ENCODE measurements at places on chromosomes 7 and 10.
A peak's percentile ranks its signal among the peaks of the same experiment; 100 is the strongest.

GRCh38 chr10:31977440-31978155 lies 49.0 kb upstream of the ARHGAP12 start:
- DNase-seq = no peak

GRCh38 chr10:35456153-35456720 lies 119.9 kb downstream of the CCNY start:
- DNase-seq = no peak

DNA sequence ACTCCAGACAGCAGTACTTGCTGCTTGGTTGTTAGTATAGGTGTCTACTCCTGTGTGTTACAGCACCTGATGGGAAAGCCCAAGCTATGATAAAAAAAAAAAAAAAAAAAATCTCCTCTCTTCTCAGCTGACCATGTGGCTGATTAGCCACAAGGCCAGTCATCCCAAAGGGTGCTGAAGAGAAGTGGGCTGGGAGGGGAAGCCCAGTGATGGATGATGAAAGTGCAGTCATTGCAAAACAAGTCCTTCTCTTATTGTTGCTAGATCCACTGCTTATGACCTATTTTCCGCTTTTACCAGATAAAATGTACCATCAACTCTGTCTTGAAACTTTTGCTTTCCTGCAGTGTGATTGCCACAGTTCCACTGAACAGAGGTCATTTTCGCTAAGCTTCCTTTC lies 1092.5 kb upstream of the C7orf33 start:
- no peak for DNase-seq

DNA sequence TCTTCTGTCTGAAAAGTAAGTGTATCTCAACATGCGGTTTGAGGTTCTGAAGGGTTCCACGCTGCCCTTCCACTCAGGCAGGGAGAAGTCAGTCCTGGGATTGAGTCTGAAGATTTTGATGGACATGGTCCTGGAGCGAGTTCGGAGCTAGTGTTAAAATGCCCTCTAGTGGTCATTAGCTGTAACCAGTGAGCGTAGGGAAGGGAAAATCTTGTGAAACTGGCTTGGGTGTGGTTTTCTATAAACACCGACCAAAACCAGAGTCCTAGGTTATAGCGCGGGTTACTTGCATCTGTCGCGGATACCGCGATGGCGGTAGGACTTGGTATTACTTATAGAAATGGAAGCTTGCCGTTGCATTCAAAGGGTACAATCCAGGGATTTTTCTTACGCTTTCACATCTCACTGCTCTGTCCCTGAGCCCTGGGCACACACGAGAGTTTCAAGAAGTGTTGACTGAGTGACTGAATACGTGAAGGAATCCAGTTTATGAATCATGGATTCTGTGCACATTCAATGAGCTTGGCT lies 348.2 kb upstream of the C7orf33 start:
- DNase-seq = no peak

DNA sequence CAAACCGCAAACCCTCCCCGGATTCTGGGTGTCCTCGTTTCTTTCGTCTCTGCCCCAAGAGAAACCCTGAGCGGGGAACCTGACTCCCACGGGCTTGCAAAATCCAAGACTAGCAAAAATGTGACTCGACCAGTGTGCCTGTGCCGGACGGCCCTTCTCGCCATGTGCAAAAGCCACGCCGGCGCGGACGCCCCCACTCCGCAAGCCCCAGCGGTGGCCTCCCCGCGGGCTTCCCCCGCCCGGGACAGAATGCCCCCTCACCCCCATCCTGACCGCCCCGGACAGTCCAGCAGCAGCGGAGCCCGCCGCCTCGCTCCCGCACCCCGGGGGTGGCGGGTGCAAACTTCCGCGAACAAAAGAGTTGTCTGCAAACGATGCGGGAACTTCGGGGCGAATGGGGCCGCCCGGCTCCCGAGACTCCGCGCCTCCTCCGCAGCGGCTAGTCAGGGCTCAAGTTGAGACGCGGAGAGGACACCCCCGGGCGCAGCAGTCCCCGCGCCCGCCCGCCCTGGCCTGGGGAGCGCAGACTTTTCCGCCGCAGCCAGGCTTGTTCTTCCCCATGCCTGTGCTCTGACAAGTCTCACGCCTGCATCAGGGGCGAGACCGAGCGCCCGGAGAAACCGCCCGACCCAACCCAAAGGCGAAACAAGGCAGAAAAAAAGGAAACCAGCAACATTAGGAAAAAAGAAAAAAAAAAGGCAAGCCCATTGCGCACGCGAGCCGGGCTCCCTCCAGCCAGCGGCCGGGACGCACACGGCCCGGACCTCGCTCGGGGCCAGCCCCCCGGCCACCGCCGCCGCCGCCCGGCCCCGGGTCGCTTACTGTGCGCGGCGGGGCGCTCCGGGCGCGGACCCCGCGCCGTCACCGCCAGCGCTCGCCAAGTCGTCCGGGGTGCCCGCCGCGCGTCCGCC lies 732 bp downstream of the FAM53B start:
- DNase-seq = peak; percentile 75

GRCh38 chr10:85784792-85785191 lies 581.8 kb downstream of the GRID1 start:
- DNase-seq = no peak
